ENCODE measurements at places on chromosomes 11 and 22.

DNA sequence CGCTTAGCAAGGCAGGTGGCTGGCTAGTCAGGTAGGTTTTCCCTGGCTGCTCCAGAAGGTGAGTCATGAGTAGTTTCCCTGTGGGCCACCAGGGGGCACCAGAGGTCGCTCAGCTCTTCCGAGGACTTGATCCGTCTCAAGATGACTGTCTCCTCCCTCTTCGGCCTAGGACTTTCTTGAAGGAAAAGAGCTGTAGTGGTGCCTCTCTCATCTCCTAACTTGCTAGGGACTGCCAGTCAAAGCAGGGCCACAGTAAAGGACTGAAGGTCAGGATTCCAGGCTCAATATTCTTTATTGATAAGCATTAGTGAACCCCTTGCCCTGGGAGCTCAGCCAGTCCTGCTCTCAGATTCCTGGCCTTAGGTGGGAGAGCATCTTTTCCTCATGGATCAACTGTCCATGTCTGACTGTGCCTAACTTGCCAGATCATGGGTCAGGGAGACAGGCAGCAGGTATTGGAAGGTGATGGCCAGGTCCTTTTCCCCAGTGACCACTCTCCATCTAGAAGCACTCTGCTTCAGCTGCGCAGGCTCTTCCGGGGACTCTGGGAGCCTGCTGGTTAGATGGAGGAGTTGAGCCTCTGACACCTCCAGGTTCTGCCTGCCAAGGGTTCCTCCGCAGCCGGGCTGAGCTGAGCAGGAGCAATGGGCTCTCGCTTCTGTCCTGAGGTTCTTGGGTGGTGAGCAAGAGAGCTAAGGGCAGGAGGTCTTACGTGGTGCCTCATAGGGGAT, 1.9 kb downstream of the POLD4 start:
- DNase-seq, result peak; percentile 87

DNA sequence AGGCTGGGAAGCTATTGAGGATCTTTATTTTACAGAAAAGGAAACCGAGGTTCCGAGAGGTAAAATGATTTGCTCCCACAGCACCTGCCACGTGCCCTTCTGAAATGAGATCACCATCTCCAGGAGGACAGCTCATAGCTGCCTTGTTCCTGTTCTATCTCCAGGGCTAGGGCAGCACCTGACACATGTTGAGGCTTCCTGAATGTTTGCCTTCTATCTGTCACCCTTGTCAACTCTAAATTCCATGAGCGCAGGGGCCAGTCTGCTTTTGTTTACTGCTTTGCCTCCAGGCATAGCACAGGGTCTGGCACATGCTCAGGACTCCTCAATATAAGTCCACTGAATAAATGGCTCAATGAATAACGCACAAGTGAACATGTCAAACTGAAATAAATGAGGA, 24.1 kb downstream of the ASCC2 start:
- DNase-seq, result no peak

DNA sequence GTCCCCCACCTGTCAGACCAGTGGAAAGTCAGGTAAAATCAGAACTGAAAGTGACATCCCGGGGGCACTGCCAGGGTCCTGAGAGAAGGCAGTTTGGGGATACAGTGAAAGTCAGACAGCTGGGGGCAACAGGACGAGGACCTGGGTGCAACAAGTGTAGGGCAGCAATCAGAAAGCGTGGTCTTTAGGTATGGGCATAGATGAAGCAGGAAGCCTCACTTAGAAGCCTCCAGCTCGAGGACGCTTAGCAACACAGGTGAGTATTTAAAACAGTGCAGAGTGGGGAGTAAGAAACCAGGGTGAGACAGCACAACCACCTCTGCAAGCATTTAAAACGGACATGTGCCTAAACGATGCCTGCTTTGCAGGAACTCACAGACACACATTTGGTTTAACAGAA, 64.6 kb upstream of the POU2AF1 start:
- DNase-seq, result no peak

GRCh38 chr22:43292630-43293018, 50.5 kb downstream of the SCUBE1 start:
- no peak for DNase-seq

GRCh38 chr11:117513666-117514065, 186.0 kb downstream of the CEP164 start:
- DNase-seq, result no peak

GRCh38 chr22:22075382-22076163, 93.0 kb upstream of the TOP3B start:
- no peak for DNase-seq

DNA sequence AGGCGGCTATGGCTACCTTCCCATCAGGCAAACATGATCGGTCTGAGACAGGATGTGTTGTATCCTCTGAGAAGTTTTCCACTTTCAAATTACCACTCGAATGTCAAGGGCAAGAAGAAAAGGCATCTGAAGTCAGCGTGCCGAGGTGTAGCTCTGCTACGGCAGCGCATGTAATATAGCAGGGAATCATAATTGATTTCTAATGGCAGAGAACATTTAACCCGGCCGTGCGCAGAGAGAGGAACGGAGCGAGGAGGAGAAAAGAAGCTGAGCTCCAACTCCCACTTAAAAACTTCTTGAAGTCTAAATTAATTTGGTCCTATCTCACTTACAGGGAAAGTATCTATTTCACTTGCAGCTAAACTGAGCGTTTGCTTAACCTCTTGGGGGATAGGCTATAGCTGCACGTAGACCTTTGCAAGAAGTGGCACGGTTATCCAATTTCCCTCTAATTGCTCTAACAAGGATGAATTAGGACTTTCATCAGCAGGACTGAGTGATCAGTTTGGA, 137.3 kb upstream of the KIRREL3 start:
- no peak for DNase-seq

DNA sequence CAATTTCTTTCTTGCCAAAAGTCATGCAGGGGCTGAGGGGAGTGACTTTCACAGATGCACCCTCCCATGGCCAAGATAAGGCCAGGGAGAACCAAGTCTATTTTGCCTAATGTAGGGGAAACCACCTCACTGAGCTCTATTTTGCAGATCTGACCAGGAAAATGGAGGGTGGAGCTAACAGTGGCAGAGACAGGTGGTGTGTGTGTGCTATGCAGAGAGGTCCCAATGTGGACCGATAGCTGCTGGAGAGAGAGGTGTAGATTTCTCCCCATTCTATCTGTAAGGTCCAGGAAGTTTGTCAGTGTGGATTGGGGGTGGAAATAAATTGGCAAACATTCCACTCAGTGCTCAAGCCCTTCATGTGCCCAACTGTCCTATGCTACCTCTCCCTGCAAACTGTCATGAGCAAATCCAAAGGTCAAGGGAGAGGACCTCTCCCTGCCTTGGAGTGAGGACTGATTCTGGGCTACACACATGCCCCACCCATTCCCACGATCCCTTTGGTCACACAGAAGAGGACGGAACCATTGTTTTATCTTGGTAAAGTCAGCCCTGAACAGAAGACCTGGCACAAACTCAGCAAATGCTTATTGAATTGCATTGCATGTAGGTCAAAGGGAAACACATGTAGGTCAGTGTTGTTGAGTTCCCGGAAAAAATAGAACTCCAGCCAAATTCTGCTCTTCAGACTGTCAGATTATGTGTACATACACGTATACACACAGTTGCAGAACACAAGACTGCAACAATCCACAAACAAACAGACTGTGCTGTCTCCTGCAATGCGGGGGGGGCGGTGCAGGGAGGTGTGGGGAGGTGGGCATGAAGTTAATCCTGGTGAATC, 65.9 kb downstream of the C11orf58 start:
- DNase-seq, result peak; percentile 34

DNA sequence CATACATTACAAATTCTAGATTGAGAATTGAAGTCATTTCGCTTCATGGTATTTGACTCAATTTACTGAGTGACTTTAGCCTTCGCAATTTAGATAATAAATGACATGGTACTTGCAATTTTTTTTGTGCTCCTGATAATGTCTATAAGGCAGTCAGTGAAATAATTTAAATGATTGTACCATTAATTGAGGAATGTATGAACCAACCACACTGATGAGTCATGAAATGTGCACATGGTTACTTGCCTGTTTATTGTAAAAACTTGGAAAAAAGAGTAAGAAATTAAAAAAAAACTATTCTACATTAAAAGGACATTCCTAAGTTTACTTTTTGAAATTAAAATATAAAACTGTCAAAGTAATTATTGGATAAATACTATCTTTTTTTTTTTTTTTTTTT, 43.3 kb downstream of the DNAJC24 start:
- no peak for DNase-seq

DNA sequence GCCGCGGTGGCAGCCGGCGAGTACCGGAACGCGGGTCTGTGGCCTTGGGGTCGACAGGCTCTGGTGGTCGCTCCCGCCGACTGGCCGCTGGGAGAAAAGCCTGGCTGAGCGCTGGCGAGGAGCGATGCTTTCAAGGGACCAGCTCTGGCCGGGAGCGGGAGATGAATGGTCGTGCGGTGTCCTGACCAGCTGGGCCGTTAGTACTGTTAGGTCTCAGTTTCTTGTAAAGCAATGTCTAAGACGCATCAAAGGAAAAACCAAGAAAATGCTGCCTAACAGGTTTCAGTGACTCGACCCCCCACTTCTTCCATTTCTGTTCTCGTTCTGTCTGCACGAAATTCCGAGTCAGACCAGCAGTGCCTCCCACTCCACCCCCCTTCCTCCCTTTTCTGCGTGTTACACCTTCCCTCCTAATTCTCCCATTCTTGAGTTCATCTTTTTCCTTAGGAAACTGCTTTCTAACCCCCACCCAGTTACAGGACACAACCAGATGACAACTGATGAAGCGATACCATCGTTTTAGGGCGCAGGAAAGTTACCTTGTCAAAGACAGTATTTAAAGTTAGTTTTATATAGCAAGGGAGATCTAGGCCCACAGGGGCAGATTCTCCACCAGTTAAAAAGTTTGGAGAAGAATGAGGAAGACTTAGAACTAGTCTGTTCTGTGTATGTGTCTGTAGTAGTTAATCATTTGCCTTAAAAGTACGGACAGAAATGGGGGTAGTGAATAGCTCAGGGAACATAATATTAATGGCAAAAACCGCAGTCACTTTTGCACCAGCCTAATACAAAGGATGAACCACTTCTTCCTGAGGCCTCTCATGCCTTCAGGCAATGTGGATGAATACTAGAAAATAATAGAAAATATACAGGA, 1.0 kb downstream of the CUL5 start:
- peak; percentile 41 for DNase-seq

GRCh38 chr11:35641964-35642363, 20.6 kb upstream of the TRIM44 start:
- DNase-seq, result no peak

GRCh38 chr22:28904211-28904896, 21.0 kb downstream of the ZNRF3 start:
- no peak for DNase-seq

DNA sequence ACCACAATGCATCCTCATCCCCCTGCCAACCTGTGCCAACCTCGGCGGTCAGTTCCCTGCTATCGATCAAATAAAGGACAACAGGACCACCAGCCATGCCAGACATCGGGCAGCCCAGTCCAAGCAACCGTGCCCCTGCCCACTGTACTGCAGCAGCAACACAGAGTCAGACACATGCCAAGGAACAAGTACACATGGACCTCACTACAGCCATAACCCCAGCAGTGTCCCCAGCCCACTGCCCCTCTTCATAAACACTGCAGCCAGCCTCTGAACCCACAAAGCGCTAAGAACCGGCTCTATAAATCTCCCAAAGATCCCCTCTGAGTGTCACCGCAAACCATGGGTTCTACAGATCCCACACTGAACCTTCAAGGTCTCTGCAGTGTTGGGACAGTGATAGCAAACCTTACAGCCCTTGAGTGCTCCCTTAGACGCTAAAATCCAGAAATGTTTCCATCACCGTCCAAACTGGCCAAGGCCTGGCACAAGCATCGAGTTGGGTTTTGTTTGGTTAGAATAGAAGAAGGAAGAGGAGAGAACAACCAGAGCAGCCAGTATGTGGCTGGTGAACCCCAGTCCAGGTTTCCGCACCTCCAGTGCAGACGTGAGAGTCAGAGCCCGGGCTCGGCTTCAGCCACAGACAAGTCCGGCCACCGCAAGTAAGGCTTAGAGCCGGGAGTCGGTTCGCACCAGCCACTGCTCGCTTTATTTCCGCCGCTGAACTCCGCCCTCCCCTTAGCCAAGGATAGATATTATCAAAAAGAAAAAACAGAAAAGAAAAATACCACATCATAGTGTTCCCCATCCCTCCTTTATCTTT, 7.9 kb downstream of the PAX6 start:
- DNase-seq, result no peak

- no peak for DNase-seq
Measured at GRCh38 chr22:38845004-38845740, 1.3 kb upstream of the NPTXR start.

DNA sequence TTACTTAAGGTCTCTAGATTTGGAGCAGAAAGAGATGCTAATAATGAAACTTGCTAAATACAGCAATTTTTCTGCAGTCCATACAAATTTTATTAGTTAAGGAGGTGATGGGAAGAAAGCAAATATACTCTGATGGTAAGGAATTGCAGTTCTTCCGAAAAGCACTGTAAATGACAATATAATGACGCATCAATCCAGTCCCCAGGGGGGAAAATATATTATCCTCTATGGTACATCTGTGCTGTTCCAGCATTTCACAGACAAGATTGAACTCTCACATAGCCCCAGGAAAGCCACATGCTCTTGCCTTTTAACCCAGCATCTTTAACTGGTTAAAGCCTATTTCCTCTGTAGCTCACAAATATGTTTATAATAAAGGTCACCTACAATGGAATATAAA, 416.6 kb upstream of the CCDC90B start:
- no peak for DNase-seq

- DNase-seq, result peak; percentile 40
Measured at GRCh38 chr11:64537876-64538275, 53.1 kb upstream of the SLC22A12 start.

Measured in hematopoietic multipotent progenitor cell treated with erythropoietin and hydrocortisone succinate and interleukin-3 and kit ligand, for 4 days (in vitro differentiated cells).